ENCODE measurements at places on chromosomes 11 and 22.
A peak's percentile ranks its signal among the peaks of the same experiment; 100 is the strongest.

DNA sequence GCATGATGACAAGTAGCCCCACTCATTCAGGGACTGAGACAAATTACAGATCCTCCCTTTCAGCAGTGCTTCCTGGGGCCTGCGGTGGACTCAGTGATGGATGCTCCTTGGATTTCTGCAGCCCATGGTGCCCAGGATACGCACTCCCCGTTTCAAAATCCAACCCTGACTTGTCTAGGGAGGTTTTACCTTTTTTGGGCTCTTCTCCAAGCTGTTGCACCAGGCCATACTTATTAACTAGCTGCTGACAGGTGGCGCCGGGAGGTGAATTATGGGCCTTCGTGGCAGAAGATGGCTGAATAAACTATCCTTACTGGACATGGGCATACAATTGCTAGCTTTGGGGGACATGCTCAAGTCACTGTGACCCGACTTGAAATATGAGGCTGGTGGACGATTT lies 324.3 kb upstream of the SYN3 start:
- no peak for DNase-seq

GRCh38 chr22:30286813-30287647 lies 2.3 kb downstream of the CASTOR1 start:
- peak; percentile 88 for DNase-seq

GRCh38 chr11:68038718-68039525 lies at the start of gene TCIRG1:
Gene TCIRG1, plus strand, starts transcription at chr11:68039025. Its CDS starts 2,247 bp downstream, at chr11:68041272.
- DNase-seq, result peak; percentile 9

- DNase-seq, result peak; percentile 41
Observed at GRCh38 chr22:40024201-40025061, 29.7 kb downstream of the FAM83F start.

DNA sequence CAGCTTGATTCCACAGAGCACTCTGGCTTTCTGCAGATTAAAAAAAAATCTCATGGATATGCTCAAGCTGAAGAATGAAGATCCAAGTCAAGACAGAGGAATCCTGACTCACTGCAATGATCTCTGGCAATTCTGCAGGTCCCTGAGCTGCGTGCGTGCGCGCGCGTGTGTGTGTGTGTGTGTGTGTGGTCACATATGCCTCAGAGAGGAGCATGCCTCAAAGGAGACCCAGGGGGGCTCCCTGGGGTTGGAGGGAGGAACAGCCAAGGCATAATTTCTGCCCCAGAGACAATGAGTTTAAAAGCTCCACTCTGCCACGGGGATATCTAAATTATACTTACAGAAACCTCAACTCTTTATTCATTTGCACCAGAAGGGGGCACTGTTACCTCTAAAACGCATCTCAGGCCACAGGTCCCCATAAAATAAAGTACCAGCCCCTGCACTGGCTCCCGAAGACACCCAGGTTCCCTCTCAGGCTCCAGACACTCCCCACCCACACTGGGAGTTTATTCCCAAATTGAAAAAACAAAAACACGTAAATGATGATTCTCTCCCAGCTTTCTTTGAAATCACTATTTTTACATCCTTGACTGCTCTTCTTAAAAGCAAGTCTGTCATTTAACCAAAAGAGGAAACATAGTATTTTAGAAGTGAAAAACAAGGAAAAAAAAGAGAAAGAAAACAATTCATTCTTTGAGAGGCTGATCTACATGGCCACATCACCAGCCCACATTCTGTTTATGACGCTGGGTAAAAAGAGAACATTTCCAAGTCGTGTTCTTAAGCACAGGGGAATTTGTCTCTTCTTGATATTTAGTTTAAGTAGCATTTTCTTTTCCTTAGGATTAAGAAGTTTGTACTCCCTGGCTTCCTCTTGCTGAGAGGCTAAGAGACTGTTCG lies 401.0 kb downstream of the LARGE1 start:
- no peak for DNase-seq

DNA sequence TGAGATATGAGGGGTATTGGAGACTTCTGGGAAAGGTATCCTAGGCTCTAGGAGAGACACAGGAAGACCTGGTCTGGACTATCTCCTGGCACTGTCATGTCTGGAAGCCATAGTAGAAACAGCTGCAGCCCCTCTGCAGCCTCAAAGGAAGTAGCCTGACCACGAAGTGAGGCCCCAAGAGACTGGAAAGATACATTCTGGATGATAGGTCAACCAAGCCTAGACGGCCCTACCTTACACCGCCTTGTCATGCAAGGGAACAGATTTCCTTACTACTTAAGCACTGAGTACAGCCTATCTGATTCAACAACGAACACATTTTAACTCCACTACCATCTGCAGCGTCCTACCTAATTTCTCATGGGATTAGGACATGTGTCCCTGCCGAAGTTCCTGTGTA lies 31.1 kb downstream of the UQCR10 start:
- DNase-seq, result no peak

GRCh38 chr11:17526326-17526725 lies 17.9 kb downstream of the USH1C start:
- no peak for DNase-seq

All from stimulated activated CD4-positive, alpha-beta T cell treated with anti-CD3 and anti-CD28 coated beads, Interleukin-1b, Interleukin-23, amount 100 ng/mL, for 1 hour (primary cell).